ENCODE measurements at places on chromosomes 11 and 22.

- DNase-seq: no peak
These were observed 116.4 kb downstream of the KCNA4 start for GRCh38 chr11:29900382-29900781.

DNA sequence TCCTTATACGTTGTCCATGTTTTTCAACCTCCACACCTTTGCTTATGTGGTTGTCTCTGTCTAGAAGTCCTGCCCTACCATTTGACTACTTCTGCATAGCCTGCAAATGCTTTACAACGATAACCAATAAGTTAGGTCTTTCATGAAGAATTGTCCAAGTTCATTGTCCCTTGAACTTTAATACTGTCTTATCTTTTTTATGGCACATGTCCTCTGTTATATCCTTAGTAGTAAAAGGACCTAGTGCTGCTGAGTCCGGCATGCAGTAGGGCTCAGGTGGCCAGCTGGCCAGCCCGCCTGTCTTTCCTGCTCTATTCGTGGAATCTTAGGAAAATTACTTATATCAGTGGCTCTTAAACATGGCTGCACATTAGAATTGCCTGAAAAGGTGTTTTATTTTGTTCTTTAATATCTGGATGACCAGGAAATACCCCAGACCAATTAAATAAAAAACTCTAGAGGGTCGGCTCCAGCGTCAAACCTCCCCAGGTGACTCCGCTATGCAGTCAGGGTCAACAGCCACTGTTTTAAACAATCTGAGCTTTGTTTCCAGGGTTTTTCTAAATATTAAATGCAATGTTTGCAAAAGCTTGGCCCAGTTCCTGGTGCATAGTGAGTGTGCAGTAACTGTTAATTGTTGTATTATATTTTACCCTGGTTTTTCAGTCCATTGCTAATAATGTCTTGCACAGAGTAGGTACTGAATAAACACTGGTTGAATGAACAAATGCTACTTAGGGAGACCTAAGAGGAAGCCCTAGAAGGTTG, 64.6 kb upstream of the SESN3 start:
- DNase-seq: no peak

- no peak for DNase-seq
These were observed 78.1 kb upstream of the PRR5 start for GRCh38 chr22:44623771-44624510.

DNA sequence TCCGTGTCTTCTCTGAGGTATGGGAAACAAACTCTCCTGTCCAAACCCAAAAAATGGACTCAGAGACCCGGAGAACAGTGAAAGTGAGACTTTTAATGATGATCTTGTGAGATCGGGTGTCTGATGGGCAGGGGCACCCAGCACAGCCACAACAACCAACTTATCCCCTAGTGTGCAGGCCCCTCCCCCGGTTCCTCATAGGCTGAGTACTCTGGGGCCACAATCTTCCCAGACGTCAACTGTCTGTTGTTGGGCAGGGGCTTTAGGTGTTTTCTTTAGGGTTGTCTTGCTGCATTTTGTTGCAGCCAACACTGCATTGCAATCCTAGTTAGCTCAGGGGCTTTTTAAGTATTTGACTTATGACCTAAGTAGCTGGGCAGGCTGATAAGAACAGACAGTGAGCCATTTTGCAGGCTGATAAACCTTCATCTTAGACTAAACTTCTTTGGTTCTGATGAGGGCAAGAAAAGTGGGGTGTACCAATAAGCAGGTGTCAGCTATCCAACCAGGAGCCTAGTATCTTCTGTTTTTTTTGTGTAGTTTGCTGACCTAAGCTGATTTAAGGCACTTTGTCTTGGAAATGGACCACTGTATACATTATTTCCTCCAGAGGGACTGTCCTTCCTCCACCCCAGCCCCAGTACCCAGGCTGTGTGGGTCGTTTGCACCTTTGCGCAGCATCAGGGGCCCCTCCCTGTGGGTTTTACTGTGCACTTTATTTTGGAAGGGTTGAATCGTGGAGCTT, 1323.6 kb downstream of the TBC1D22A start:
- DNase-seq: no peak

GRCh38 chr11:111795334-111795985, 29.3 kb upstream of the PPP2R1B start:
- DNase-seq: no peak

DNA sequence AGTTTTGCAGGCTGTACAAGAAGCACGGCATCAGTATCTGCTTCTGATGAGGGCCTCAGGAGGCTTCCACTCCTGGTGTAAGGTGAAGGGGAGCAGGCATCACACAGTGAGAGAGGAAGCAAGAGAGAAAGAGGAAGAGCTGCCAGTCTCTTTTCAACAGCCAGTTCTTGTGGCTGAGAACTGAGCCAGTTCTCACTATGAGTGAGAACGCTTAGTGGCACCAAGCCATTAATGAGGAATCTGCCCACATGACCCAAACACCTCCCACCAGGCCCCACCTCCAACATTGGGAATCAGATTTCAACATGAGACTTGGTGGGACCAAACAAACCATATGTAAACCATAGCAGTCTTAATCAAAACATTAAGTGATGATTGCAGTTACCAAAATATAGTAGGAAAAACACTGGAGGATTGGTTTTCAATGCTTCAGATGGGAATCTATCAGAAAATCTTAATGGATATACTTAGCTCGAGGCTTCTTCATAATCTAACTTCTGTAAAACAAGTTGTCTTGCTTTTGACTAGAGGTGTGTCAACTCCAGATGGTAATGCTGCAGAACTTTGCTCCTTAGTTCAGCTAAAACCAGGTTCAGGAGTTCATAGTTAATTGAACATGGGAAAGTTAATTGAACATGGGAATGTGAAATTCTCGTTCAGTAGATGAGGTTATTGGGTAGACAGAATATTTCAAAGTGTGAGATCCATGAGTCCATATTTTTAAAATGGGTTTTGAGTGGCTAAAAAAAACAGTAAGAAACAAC, 12.2 kb downstream of the FAR1 start:
- no peak for DNase-seq

- DNase-seq: no peak
These were observed 82.6 kb downstream of the ADAMTS15 start for GRCh38 chr11:130531061-130531460.
